ENCODE measurements at places on chromosomes 3 and 15. TPM values are rescaled to one million over a fixed set of nuclear protein-coding genes. Genes with fewer than 3 reads are reported as not detected.
A peak's percentile ranks its signal among the peaks of the same experiment; 100 is the strongest.

DNA sequence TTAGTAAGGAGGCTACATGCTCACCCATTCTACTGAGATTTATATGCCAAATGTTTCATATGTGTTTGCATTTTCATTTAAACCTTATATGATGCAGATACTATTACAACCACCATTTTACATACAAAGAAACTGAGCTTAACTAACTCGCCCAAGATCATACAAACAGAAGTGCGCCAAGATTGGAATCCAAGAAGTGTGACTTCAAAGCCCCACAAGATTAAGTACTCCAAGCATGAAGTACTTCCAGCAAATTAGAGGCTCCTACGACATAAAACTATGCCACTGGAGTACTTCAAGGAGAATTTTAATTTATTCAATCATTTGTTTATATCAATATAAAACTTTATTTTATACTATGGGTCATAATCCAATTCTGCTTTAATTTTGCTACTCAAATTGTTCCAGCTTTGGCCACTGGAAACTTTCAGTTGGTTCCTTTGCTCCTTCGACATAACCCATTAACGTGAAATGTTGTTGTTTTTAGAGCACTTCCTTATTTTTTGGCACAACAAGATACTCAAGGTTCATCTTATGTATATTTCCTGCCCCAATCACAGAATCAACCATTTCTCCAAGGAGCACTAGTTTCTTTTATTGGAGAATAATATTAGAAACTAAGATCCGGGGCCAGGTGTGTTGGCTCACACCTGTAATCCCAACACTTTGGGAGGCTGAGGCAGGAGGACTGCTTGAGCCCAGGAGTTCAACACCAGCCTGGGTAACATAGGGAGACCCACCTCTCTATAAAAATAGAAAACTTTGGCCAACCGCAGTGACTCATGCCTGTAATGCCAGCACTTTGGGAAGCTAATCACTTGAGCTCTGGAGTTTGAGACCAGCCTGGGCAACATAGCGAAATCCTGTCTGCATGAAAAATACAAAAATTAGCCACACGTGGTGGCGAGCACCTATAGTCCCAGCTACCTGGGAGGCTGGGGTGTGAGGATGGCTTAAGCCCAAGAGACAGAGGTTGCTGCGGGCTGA is 10.4 kb downstream of the INO80 start:
- DNase-seq = no peak

DNA sequence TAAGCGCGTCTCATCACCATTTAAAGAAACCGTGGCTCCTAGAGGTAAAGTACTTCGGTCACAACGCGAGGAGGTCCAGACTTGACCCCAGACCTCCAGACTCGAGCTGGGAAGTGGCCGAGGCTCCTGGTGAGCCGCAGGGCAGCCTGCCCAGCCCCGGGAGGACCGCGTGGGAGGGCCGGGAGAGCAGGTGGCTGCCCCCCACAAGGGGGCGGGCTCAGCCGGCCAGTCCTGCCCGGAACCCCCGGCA is at the start of gene SLC27A2:
Gene SLC27A2 (plus strand): TSS at position 228 of the 250 bp plus-strand sequence. CDS start 232 bp downstream, outside the sequence.
- no peak for DNase-seq

GRCh38 chr15:40347559-40348473 is 3.0 kb upstream of the PHGR1 start:
- DNase-seq = no peak

The CSPG5 gene
- total RNA-seq = 0.35 TPM

The SMCO1 gene
- 78.6 TPM for total RNA-seq

- no peak for DNase-seq
These were observed 307.8 kb upstream of the TPRG1 start for GRCh38 chr3:188863999-188864406.

GRCh38 chr3:147153830-147154539 is 252.4 kb downstream of the ZIC4 start:
- no peak for DNase-seq

DNA sequence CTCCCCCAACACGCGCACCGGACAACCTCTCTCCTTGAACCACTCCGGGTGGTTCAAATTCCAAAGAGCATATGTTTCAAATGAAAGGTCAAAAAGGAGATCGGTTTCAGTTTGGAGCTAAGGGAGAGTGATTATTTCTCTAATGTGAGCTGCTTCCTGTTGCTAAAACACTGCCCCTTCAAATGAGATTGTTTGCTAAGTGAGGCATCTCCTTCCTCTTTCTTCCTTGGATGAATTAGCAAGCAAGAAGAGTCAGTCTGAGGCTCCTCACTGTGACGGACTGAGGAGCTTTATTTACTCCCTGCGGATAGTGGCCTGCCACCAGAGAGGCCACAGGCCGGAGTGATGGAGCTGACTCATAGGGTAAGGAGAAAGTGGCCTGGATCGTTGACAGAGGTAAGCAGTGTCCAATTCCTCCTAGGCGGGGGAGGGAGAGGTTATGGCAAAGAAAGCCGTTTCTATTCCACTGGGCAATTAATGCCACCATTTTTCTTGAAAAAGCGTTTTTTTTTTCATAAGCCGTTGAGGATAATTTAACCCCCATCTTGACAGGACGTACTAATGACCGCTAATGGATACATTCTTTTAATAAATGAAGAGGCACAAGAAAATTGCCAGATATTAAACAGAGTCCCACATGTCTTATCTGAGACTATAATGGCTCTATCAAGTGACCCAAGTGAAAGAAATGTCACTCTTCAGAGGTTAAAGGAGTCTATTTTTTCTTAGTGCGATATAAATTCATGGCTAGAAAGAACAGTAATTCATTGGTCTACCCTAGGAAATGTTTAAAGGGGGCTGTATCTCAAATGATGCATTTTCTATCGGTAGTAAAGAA is 167.0 kb upstream of the ANKRD28 start:
- DNase-seq = no peak

The CCR3 gene
- not detected for total RNA-seq

DNA sequence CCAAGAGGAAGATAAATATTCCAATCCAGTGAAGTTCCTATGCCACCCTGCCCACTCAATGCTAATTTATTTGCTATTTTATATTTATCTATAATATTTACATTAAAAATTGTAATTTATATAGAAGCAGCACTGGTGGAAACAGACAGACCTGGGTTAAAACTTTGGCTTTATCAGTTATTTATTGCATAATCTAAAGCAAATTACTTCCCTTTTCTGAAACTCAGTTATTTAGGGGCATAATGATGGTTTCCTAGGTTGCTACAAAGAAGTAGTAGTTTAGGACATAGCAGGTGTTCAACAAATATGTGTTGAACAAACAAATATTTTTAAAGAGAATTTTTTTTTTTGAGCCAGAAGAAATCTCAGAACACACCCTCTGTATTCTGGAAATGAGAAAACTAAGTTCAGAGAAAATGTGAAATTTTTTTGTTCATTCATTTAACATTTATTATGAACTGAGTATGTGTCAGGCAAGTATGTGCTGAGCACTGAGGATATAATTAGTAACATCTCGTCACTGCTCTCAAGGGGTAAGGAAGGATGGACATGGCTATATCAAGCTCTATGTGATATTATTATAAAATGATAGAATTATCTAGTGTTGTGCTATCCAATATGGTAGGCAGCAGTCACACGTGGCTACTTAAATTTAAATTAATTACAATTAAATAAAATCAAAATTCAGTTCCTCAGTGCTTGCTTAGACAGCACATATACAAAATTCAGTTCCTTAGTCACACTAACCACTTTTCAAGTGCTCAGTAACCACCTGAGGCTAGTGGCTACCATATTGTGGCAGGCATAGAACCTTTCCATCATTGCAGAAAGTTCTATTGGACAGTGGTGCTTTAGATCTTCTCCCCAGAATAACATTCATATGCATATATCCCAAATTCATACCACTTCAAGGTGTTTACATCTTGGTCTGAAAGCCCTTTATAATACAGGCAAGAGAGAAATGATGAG is 7.0 kb upstream of the UBE2Q2 start:
- no peak for DNase-seq

DNA sequence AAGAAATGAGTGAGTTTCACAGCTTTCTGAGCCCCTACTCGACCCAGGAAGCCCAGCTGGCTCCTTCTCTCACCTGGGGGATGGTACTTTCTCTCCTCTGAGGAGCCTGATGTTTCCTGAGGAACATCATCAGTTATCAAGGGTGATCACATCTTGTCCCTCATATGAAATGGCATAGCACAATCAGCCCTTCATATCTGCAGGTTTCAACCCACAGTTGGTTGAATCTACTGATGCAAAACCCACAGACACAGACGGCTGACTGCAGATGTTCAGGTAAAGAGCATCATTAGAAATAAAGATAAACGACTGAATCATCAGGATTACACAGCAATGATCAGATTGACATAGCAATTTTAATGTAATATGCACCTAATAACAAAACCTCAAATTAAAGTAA is 93.6 kb upstream of the OSTN start:
- DNase-seq = no peak

- DNase-seq = no peak
These were observed 1045.0 kb downstream of the FHIT start for GRCh38 chr3:60206206-60206605.

DNA sequence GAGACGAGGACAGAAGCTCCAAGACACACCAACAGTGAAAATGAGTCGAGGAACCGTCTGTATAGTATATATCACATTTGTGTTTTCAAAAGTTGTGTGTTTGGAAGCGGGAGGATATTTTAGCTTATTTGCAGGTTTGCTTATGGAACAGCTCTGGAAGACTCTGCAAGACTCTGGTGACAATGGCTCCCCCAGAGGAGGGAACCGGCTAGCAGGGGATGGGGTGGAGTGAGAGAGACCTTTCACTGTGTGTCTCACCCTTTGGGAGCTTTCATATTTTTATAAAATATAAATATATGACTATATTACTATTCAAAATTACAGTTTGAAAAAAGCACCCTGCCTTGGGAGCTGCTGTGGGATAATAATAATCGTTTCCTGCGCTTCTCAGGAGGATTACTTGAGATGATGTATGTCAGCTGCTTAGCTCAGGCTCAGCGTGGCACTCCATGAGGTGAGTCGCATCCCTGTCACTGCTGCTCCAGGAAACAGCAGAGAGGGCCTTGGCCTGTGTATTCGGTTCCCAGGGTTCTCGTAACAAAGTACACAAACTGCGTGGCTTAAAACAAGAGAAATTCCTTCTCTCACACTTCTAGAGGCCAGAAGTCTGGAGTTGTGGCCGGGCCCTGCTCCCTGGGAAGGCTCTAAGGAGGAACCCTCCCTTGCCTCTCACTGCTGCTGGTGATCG is 183.9 kb downstream of the FAM43A start:
- DNase-seq = no peak

- DNase-seq = no peak
These were observed 170.5 kb downstream of the VPS13C start for GRCh38 chr15:61889706-61890105.

The FBLN2 gene
- total RNA-seq = 81.1 TPM

GRCh38 chr3:142019794-142020320 is 129.5 kb downstream of the TFDP2 start:
- no peak for DNase-seq

DNA sequence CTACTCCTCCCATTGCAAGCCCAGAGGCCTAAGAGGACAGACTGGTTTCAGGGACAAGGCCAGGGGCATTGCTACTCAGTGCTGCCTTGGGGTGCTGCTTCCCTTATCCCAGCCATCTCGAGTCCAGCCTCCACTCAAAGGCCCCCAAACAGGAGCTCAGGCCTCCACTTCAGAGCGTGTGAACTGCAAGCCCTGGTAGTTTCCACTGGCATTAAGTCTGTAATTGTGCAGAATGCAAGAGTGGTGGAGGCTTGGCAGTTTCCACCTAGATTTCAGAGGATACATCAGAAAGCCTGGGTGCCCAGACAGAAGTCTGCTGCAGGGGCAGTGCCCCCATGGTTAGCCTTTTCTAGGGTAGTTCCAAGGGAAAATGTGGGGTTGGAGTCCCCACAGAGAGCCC is 192.8 kb upstream of the ST8SIA2 start:
- no peak for DNase-seq

DNA sequence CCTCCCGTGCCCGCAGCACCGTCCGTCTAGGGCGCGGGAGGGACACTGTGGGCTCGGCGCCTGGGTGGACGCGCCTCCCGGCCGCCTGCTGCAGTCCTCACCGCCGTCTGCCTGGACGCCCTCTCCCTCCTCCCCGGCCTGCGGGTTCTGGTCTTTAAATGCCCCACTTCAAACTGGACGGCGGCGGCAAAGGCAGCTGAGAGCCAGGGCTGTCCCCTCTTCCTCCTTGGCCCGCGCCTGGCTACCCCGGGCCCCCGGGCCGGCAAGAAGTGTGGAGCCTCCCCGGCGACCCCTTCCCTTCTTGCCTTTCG is 426 bp downstream of the CBLB start:
- peak; percentile 86 for DNase-seq

DNA sequence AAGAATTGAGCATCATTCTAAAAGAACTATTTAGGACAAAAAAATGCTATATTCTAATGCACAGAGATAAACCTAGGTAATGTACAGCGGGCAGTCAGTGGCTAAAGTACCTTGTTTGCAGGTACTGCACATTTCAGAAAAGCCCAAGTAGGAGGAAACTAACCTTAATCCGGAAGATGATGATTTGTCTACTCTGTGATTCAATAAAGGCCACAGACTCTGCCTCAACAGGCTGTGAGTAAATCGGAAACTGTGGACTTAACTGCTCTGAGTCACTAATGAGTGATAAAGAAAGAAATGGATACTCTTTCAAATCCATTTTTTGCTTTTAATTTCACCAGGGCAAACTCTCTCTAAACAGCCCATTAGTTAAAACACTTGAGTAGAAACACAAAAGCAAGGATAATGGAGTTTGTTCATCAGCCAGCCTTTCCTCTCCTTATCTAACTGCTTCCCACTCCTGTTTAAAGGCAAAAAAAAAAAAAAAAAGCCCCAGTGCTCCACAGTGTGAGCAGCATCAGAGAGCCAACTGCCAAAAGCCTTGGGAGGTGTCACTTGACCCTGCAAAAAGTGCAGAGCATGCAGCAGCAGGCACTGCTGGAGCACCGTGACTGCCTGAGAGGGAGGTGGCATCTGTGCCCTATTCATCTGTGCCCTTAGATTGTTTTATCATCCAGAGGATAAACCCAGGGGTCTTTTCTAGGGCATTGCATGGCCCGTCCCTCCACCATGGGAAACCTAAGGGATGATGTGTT is 187.7 kb downstream of the SATB1 start:
- no peak for DNase-seq

The LYZL4 gene
- not detected for total RNA-seq

DNA sequence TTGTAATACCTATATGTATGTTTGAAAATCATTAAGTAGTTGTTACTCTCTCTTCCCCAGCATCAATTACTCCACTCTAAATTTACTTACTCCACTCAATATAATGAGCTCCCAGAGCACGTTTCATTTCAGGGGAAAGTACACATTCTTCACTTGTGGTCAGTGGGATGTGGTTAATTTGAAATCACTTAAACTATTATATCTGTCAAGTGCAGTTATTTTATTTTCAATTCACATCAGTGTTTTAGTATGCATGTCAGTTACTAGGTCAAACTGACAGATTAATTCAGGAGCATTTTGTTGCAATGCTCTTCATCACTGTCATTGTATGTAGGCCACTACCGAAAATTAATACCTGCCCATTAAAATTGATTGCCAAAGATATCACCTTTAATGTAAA is 376.1 kb downstream of the ZIC4 start:
- no peak for DNase-seq

DNA sequence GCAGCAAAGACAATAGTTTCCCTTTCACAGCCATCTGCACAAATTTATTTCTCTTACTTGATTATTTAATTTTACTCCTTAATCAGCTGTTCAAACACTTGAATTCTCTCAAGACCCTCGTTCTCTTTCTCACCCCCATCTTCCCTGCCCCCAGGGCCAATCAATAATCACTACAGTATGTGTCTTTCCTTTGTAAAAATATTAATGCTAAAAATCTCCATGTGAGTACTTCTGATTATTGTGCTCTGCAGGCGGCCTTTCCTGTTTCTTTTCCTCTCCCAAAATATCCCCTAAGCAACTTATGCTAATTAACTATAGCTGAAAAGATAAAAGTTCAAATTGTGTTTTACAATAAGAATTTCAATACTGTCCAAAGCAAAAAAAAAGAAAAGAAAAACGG is 617.0 kb upstream of the CBLB start:
- DNase-seq = no peak

The PARP16 gene
- 4.9 TPM for total RNA-seq
